ENCODE measurements at places on chromosomes 2 and 18. TPM values are rescaled to one million over a fixed set of nuclear protein-coding genes. Genes with fewer than 3 reads are reported as not detected.

The SH3BP4 gene
- total RNA-seq = not detected

The LBH gene
- 1,155 TPM for total RNA-seq

DNA sequence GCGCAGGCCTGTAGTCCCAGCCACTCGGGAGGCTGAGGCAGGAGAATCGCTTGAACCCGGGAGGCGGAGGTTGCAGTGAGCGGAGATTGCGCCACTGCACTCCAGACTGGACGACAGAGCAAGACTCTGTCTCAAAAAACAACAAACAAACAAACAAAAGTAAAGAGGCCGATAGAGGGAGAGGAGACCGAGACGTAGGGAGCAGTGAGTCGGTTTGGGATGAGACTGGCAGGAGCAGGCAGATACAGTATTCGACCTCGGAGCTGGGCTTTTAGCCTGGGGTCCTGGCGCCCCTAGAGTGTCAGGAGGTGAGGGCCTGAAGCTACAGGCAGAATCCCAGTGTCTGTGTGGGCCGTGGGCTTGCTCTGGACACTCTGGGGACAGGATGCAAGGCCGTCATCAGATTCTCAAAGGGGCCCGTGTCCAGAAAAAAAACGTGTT lies 51.2 kb downstream of the SLC4A1AP start:
- H3K4me3 ChIP-seq = peak overlapping the region; percentile 59
- H3K4me1 ChIP-seq = peaks cover 28% of the 10 kb centered on the region
- no peaks in the 10 kb centered on the region for H3K36me3 ChIP-seq
- H3K27ac ChIP-seq = peak overlapping the region; percentile 54
- no peaks in the 10 kb centered on the region for H3K27me3 ChIP-seq

GRCh38 chr18:22974707-22975106 lies 41.6 kb downstream of the RBBP8 start:
- no peaks in the 10 kb centered on the region for H3K36me3 ChIP-seq
- no peak overlapping the region for H3K4me3 ChIP-seq
- DNase-seq = no peak
- H3K4me1 ChIP-seq = peaks cover 10% of the 10 kb centered on the region
- no peak overlapping the region for H3K27ac ChIP-seq

The ILKAP gene
- 99.7 TPM for total RNA-seq

DNA sequence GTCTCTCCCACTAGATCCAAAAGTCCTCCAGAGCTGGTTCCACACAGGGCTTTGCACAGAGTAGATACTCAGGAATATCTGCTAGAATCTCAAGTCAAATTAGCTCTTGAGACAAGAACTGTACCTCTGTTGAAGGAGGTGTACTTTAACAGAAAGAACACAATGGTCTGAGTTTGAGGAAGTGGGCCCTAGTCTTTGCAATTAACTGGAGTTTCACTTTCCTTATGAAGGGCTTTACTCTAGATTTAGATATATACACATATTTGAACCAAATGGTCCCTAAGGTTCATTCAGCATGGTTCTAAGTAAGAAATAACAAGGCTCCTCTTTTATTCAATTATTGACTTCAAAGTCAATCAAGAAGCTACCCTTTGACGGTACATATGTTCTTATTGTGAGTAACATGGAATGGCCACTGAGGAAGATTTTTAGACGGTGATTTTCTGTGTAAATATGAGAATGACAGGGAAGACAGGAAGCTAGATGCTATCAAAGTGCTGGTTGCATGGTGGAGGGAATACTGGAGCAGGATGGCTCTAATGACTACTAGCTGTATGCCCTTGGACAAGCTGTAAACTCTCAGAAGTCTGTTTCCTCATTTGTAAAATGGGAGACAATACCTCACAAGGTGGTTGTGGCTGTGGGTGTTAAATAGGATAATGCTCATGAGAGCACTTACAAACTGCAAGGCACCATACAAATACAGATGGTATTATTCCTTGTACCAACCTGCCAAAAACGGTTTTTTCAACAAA lies 73.5 kb upstream of the SERTAD2 start:
- peak overlapping the region; percentile 85 for H3K4me3 ChIP-seq
- H3K36me3 ChIP-seq = no peaks in the 10 kb centered on the region
- peak overlapping the region; percentile 88 for H3K27ac ChIP-seq

Data from natural killer cell treated with Interleukin-12 subunit alpha and Interleukin-12 subunit beta and Interleukin-15 and Interleukin-18, amount 100 ng/mL, for 72 hours (primary cell).